ENCODE measurements at places on chromosomes 1 and 21.

DNA sequence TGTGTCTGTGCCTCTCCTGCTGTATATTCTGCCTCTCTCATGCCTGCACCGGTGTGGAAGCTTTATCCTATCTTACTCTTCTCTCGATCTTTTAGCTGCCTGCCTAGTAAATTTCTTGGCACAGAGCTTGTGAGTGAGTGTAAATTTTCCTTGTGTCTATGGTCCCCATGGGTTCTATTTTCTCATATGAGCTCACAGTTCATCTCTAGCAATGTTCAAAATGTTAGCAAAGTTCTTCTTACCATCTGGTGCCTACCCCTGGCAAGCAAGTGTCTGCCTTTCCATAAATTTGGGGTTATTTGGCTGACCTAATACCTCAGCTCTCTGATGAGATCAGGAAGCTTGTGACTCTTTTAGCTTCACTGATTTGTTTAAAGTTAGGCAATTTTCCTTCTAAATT is 572.1 kb upstream of the BRINP3 start:
- no peak for DNase-seq

- DNase-seq: no peak
Measured at GRCh38 chr1:192277635-192278034, 39.2 kb upstream of the RGS21 start.

- DNase-seq: no peak
Measured at GRCh38 chr1:193338194-193338593, 151.8 kb upstream of the B3GALT2 start.

DNA sequence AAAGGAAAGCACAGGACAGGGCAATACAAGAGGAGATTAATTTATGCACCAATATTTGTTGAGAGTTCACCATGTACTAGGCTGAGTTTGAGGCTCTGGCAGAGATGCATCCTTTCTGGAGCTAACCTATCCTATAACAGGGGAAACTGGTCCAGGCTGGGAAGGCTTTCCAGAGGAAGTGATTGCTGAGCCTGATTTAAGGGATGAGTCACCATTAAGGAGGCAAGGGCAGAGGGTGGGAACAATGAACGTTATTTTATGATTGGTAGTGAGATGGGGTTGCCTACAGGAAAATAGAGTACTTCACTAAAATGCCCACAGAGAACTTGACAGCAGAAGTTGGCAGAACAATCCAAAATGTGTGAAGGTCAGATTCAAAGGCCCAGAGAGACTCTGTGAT is 141.4 kb downstream of the PLPP3 start:
- peak; percentile 49 for DNase-seq

DNA sequence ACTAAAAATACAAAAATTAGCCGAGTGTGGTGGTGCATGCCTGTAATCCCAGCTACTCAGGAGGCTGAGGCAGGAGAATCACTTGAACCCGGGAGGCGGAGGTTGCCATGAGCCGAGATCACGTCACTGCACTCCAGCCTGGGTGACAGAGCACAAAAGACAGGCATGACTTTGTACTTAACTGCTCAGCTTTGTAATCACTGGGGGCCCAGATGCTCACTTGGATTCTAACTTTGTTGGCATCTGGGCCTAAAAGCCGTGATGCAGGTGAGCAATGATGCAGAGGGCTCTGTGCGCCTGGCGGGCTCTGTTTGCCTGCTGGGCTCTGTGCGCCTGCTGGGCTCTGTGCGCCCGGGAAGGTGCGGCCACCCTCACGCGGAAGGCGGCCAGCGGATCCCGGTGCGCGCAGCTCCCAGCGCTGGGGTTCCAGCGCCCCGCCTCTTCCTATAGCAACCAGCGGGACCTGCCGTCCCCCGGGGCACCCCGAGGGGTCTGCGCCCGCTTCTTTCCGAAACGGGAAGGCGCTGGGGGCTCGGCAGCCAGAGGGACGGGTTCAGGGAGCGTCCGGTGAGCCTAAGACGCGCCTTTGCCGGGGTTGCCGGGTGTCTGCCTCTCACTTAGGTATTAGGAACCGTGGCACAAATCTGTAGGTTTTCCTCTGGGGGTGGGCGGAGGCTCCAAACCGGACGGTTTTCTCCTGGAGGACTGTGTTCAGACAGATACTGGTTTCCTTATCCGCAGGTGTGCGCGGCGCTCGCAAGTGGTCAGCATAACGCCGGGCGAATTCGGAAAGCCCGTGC is 31.7 kb downstream of the PRMT2 start:
- DNase-seq: peak; percentile 20

DNA sequence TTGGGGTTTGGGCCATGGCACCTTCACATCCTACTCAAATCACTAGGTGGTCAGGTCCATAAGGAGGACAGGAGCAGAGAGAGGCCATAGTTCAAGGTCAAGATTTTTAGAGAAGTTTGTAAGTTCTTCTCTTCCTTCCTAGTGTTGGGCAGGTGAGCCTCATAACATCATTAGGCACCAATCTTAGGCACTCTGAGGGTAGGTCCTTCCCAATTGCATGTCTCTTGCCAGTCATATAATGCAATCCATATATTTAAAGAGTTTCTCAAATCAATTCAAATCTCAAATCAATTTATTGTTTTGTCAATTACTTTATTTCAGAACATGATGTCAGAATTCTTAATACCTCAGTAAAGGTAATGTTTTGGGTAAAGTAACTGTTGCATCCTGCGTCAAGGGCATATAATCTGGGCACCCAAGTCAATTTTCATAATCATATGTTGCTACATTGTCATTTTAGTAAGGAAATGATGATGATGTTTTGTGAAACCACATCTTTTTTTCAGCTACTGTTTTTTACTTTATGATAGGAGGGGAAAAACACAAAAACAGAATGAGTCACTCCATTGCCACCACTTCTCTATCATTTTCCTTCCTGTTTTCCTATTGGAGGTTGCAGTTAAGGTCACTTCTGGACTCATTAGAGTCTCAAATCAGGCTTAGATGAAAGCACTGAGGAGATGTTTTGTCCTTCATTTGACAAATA is 122.7 kb downstream of the UCHL5 start:
- peak; percentile 72 for DNase-seq

DNA sequence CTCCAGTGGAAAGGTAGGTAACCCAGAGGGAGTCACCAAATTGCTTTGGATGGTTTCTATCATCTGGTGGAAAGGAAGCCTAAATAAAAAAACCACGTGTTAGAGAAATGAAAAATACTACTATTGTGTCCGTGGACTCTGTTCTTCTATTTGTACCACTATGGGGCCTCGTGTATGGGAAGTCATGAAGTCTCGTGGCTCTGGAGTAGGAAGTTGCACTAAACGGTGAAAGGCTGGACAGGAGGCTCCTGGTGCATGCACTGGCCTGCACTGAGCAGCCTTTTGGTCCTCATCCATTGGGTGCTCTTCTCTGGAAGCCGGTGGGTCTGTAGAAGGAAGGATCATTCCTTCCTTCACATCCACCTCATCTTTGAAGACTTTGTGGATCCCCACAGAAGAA is 17.0 kb downstream of the F3 start:
- DNase-seq: no peak

DNA sequence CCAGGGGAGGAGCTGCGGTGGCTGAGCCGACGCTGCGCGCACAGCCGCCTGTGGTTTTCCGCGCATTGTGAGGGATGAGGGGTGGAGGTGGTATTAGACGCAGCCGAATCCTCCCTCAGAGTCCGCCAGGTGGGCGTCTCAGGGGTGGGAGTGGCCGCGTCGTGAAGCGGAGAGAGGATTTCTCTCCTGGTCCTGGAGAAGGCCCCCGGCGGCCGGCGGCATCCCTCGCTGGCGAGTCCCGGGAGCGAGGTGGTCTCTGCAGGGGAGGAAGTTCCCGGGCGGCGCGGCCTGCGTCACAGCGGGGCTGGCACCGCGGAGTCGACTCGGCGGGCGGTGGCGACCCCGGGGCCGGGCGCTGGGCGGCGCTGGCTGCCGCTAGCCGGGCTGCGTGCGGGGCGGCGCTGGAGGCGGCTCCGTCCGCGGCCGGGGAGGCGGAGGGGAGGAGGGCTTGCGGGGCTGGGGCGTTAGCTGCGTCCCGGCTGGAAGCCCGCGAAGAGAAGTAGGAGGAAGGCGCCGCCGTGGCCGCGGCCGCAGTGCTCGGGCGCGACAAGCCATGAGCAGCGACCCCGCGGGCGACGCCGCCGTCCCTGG is at the start of gene LRRC8C:
Gene LRRC8C (plus strand): TSS at position 464 of the 591 bp plus-strand sequence. CDS start 53,354 bp downstream, outside the sequence.
- DNase-seq: peak; percentile 78

GRCh38 chr21:26967062-26967913 is at the start of gene ADAMTS5:
Gene ADAMTS5, minus strand, starts transcription at chr21:26967088. Its CDS starts 697 bp downstream, at chr21:26966391.
- peak; percentile 64 for DNase-seq

GRCh38 chr1:115036814-115037507 is 7.3 kb downstream of the TSHB start:
- DNase-seq: no peak

- DNase-seq: no peak
Measured at GRCh38 chr21:46210378-46211136, 18.0 kb downstream of the LSS start.

DNA sequence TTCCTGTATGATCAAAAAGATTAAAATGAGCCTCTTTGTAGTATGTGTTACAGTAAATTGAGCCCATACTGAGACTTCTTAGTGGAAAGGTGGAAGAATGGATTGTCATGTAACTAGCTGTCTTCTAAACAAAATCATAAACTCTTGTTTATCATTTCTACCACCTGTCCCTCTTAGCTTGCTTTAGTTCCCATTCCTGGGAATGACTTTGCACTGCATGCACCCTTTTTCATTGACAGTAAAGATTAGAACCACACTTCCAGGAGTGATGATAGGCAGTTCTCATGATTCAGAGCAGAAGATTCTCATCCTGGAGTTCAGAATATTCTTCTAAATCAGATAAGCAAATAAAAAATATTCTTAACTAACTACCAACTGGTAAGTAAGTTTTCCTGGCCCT is 28.0 kb downstream of the DENND2D start:
- DNase-seq: no peak

- peak; percentile 70 for DNase-seq
Measured at GRCh38 chr1:29688471-29689365, 452.4 kb downstream of the PTPRU start.

- peak; percentile 96 for DNase-seq
Measured at GRCh38 chr1:178134061-178134460, 40.2 kb downstream of the RASAL2 start.

DNA sequence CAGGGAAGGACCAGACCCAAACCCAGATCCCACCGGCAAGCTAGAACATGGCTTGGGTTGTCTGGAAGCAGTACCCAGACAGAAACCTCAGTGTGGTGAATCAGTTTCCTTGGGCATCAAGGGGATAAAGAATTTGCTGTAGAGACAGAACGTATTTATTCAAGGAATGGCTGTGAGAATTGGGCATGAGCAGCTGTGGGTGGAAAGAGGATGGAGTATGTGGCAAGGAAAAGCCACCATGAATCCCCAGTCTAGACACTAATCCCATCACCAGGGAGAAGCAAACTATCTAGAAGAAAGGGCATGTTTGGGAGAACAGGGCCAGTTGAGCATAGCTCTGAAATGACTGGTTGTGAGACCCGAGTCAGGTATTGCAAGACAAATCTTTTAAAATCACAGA is 109.2 kb downstream of the TOMM20 start:
- DNase-seq: no peak

DNA sequence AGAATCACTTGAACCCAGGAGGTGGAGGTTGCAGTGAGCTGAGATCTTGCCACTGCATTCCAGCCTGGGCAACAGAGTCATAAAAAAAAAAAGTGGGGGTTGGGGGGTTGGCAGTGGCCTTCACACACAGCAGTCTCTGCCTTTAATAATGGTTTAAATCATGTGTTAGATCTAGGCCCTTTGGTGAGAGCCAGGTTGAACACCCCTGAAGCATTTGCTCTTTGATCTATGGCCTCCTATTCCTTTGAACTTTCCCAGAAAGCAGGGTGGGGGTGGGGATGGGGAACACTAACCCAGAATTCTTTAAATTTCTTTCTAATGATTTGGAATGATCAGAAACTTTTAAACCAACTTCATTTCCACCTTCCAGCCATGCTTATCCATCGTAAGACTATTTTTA is 313.0 kb downstream of the KIF26B start:
- no peak for DNase-seq

DNA sequence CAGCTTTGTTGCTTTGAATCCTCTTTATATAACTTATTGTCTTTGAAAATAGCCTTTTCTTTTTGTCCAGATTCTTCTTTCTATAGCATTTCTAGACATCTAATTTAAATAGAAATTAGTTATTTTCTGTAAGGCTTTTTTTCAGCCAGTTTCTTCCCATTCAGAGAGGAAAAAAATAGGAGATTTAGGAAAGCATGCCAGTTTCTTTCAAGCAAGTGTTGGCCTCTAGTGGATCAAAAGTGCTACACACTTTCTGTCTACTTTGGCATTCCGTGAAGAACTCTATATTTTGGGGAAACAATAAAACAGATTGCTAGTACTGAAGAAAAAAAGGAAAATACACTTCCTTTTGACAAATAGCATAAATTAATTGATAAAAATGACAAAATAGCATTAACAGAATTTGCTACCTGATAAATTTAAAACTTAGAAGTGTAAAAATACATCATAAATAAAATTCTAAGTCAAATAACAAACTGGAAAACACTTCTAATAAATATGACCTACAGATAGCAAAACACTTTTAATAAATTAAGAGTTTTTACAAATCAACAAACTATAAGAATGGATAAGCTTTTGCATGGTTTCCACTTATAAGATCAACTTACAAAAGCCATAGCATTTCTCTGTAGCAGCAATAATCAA is 13.1 kb upstream of the EXO1 start:
- peak; percentile 62 for DNase-seq
